ENCODE measurements at places on chromosomes 7 and 10. TPM values are rescaled to one million over a fixed set of nuclear protein-coding genes. Genes with fewer than 3 reads are reported as not detected.

DNA sequence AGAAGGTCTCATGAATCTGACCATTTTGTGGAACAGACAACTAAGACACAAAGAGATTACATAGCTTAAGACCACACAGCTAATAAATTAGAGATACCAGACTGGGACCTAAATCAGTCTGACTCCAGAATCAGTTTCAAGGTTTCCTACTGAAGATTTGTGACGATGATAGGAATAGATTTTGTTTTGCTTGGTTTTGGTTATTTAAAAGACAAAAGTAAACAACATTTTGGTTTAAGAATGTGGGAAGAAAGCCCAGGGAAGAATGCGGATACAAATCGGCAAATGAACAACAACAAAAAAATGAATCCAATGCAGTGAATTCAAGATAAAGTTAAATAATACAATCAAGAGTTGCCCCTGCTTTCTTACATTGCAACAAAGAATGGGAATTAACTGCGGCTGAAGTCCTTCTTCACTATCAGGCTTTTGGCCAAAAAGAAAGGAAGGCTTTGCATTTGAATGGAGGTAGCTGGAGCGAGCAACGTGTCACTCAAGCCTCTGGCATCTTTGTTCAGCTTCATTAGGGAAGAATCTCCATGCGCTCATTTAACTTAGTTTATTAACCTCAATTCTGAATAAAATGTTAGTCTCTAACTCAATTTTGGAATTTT, 210.8 kb downstream of the ADAM12 start:
- DNase-seq: no peak

GRCh38 chr10:80051993-80052392, 26.5 kb upstream of the TMEM254 start:
- DNase-seq: no peak

The NSUN6 gene
- total RNA-seq: 6.9 TPM

- no peak for DNase-seq
Measured at GRCh38 chr10:114523876-114524275, 119.6 kb upstream of the AFAP1L2 start.

DNA sequence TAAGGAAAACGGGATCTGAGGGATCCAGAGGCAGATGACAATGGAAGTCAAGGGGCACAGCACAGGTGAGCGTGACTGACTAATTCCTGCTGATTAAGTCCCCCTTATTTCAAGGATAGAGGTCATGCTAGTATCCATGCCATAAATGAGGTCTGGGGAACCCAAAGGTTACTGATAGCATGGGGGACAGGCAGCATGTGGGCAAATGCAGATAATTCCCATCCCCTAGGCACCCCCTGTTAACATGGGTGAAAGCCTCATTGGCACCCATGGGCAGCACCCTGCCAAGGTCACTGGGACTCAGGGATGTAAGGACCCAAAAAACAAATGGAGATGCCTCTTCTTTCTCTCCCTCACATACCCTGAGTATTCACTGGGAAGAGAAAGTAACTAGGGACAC, 139.7 kb downstream of the WDR11 start:
- no peak for DNase-seq

DNA sequence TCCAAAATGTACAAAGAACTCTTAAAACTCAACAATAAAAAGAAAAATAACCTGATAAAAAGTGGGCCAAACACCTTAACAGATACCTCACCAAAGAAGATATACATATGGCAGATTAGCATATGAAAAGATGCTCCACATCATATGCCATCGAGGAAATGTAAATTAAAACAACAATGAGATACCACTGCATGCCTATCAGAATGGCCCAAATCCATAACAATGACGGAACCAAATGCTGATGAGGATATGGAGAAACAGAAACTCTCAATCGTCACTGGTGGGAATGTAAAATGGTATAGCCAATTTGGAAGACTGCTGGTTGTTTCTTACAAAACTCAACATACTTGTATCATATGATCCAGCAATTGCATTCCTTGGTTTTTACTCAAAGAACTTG, 319.9 kb downstream of the PHTF2 start:
- DNase-seq: no peak

- DNase-seq: no peak
Measured at GRCh38 chr7:47267346-47267745, 314.6 kb downstream of the TNS3 start.

DNA sequence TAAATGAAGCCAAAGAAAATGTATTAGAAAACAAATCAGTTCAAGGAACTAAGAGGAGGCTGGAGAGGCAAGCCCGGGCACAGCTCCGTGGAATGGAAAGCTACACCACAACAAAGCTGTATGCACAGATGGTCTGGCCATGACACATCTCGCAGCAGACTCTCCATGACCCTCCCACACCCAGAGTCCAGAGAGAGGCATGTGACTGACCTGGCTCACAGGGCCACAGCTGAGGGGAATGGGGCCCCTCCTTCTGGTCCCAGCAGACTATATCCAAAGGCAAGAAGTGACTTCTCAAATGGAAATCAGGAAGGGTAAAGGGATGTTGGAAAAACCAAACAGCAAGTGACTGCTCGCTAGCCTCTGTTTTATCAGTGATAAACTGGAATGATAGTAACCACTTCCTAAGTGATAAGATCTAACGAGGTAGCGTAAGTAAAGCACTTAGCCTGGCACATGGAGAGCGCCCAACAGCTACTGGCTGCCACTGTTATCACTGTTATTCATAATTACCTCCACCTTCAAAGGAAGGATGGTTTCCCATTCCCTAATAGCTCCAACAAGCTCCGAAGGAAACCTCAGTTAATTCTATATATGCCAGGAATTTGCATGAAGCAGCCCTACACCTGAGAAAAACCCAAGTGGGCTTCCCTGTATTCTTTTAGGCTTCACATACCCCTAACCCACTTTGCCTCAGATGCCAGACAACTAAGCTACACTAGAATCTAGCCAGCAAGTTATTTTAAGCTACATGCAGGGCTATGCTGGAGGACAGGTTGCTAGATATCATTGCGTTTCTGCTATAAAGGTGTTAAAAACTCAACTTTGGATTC, 8.4 kb downstream of the OSBPL3 start:
- DNase-seq: no peak

The TCF7L2 gene
- total RNA-seq: 34.4 TPM

DNA sequence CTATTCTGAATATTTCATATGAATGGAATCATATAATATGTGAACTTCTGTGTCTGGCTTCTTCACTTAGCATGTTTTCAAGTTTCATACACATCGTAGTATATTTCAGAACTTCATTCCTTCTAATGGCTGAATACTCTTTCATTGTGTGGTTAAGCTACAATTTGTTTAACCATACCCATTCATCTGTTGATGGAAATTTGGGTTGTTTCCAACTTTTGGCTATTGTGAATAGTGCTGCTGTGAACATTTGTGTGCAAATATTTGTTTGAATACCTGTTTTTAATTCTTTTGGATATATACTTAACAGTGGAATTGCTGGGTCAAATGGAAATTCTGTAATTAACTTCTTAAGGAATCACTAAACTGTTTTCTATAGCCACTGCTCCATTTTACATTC, 86.0 kb upstream of the MDFIC start:
- DNase-seq: no peak

GRCh38 chr7:129161524-129162225, 17.2 kb downstream of the TSPAN33 start:
- DNase-seq: no peak

The ELOVL3 gene
- not detected for total RNA-seq

DNA sequence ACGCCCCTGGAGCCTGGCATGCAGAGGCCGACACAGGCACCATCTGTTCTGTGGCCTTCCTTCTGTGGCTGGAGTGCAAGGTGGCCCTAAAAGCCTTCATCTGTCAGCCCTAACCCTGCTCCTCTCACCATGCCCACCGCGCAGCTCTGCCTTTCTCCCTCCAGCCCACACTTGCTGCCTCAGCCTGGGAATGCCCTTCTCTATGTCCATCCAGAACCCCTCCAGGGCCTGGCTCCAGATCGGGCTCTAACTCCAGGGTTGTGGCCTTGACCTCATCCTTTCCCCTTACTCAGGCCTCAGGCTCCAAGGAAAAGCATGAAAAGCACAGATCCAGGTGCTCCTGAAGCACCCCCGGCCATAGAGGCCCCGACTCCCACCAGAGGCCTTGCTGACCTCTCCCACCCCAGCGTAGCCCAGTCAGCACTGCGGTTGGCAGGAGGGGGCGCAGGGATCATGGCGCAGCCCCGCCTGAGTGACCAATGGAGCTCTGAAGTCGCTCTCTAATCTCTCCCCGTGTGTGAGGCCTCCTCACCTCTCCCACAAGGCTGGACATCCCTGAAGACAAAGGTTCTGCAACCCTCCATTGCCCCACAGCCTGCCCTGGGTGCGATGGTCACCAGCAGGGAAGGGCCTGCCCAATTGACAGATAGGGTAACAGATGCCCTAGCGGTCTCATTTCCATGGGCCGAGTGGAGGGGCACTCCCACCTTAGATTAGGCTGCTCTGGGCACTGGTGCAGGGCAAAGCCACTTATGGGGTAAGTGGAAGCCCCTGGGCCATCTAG, 9.2 kb downstream of the ZCCHC24 start:
- DNase-seq: peak; percentile 72

DNA sequence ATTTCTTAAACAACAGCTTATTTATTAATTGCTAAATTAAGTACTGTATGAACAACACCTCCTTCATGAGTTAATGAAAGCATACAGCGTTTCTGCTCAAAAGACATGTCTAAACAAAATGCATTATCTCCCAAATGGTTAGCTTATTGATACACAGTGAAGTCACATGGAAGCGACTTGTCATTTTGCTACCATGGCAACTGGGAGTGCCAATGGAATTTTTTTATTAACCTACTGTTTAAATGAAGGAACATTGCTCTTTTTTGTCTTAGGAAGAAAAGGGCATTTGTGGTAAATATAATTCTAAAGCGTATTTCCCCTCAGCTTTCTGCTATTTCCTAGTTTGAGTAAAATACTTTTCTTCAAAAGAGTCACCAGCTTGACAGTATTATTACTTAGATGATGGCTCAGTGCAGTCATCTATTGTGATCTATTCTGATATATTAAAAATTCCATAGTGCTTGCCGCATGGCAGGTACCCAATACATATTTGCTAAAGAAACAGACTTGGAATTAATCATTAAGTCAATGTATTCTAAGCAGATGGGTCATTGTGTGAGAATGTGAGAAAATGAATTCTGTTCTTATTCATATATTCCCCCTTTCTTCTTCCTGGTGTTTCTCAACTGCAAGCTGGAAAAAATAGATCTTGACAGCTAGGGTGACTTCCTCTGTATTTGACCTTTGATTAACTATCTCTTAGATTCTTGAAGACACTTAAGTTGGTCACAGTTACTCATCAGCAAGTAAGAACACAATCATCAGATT, 818.3 kb downstream of the MAGI2 start:
- DNase-seq: no peak

GRCh38 chr10:19824381-19825342, 8.4 kb downstream of the PLXDC2 start:
- no peak for DNase-seq

The GPRIN2 gene
- total RNA-seq: 5.7 TPM

DNA sequence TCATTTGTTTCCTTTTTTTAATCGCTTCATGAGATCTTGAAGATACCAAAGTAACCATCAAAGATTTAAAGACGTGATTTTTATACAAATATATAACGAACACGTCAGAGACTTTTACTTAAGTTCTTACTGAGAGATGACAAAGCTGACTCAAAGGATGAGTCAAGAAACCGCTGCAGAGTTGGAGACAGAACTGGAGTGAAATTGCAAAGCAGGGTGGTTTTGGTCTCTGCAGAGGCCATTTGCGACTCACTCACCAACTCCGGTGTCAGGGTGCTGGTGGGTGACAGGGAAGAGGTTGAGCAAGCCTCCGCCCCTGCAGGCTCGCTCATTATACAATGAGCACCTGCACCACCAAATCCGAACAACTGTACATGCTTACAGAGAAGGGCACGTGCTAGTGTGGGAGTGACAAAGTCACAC, 75.2 kb downstream of the DNAJB6 start:
- no peak for DNase-seq

GRCh38 chr7:151060113-151060415, 675 bp downstream of the SLC4A2 start:
- no peak for DNase-seq

- no peak for DNase-seq
Measured at GRCh38 chr7:149708026-149708425, 65.4 kb downstream of the ZNF467 start.

The FOXI2 gene
- not detected for total RNA-seq

DNA sequence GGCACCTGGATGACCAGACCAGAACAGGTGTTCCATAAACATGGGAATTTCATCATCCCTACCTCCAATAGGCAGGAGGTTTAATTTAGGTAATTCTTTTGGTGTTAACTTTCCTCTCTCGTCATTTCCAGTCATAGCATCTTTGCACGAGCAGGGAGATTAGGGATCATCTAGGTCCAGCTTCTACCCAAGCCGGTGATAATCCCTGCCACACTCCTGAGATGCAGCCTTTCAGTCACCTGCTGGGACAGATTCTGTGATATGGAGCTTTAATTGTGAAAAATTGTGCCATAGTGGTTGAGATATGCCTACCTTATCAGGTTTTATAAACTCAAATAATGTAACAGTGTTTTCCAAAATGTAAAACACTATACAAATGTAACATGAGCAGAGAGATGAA, 191.8 kb upstream of the AOAH start:
- no peak for DNase-seq

- no peak for DNase-seq
Measured at GRCh38 chr7:111393011-111393754, 169.1 kb downstream of the IMMP2L start.

GRCh38 chr7:151168003-151168786, 701 bp upstream of the GBX1 start:
- no peak for DNase-seq

- no peak for DNase-seq
Measured at GRCh38 chr10:96271016-96271815, at the start of gene BLNK. BLNK (minus strand) TSS chr10:96271569; CDS start chr10:96271398, 171 bp downstream.

DNA sequence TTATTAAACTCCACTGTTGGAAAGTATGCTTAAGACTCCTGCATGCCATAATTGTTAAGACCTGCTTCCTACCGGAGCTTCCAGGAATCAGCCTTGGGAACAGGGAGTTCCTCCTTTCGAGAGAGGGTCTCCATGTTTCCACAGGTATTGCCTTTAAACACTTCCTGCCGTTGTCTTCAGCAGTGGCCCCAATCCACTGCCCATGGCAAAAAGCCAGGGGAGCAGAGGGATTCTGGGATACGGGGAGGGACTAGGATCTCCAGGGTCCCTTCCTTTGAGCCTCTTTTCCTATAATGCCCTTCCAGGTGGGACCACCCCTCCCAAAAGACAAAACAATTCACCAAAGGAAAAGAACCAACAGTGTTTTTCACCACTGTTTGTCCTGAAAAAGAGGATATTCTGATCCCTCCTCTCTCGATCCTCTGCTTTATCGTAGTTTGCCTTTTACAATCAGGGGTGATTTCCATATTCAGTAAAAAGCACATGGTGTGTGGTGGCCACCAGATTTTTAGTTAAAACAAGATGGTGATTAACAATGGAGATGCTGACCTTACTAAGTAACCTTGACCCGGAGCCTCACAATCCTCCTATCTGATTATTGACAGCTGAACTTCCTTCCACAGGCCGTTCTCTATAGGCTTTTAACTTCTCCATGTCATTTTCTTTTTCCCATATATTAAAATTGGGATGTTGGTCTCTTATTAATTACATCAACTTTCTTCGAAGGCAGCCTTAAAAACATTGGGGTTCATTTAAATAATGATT, 36.0 kb downstream of the LRRC72 start:
- DNase-seq: no peak

GRCh38 chr7:29965030-29965429, 24.6 kb downstream of the SCRN1 start:
- DNase-seq: no peak

Data from chondrocyte (in vitro differentiated cells).